ENCODE measurements at places on chromosomes 3 and 15. TPM values are rescaled to one million over a fixed set of nuclear protein-coding genes. Genes with fewer than 3 reads are reported as not detected.

GRCh38 chr15:66221126-66221525 lies 32.4 kb downstream of the MEGF11 start:
- no peak for DNase-seq

- no peak for DNase-seq
Observed at GRCh38 chr15:101725073-101725472, 800 bp upstream of the TARS3 start.

Gene FGF12
- total RNA-seq = 4.4 TPM

DNA sequence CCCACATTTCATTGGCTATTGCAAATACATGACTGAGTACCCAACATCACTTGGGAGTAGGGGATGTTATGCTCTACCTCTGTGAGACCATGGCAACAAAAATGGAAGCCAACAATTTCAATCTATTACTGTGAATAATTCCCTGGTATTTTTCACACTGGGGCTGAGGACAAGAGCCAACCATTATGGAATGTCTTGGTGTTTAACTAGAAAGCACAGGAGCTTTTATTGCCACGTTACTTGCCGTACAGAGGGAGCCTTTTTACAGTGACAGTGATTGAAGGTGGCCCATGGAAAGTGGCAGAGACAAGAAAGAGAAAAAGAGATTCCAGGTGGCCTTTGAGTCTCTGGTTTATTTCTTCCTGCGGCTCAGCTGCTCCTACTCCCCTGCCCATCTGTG lies 105.7 kb upstream of the TBC1D5 start:
- no peak for DNase-seq

Gene ECE2
- total RNA-seq = not detected

Gene PRRT3
- 3.4 TPM for total RNA-seq

DNA sequence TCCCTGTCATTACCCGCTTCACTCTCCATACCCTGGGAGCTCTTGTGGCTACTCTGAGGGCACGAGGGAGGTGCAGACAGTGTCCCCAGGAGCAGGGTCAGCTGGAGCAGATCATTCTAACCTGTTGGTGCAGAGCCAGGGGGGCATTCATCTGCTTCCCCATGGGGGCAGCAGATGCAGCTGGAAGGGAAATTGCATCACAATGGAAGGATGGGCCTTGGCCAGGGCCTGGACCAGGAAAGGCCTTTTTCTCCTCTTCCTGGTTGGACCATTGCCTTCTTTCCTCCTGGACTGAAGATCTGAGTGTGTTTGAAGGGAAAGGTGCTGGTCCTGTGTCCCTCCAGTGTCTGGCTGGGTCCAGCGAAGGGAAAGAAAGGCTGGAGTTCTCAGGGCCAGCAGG lies 55.7 kb downstream of the EPHB1 start:
- DNase-seq = no peak

Gene TBC1D2B
- 13.8 TPM for total RNA-seq

GRCh38 chr3:88385090-88385489 lies 235.3 kb downstream of the C3orf38 start:
- peak; percentile 2 for DNase-seq

DNA sequence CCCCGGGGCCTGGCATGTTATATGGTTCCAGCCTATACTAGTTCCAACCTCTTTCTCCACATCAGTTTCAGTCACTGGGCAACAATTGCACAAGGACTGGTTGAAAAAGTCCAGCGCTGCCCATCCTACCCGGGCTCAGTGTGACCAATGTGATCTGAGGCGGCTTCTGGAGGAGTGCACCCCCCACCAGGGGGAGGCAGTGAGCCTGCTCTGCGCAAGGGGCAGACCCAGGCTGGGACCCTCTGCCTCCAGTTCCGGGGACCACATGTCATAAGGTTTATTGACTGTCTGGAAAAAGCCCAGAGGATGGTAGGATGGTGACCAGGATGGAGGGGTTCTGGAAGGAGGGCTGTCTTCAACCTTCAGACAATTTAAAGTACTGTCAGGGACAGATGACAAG lies 25.6 kb upstream of the NR2E3 start:
- DNase-seq = no peak

GRCh38 chr3:45909542-45909941 lies 23.2 kb downstream of the CCR9 start:
- DNase-seq = no peak

GRCh38 chr15:76753131-76753530 lies 152.0 kb downstream of the SCAPER start:
- DNase-seq = no peak

Gene DUOXA2
- total RNA-seq = not detected

GRCh38 chr3:37243820-37244748 lies 69.7 kb upstream of the LRRFIP2 start:
- peak; percentile 27 for DNase-seq

Gene CLEC3B
- 0.37 TPM for total RNA-seq

Measured in H4 (cell line).